Mucosa of descending colon (tissue), 3 donors: ENCODE measurements at places on chromosomes 5 and 9. TPM values are rescaled to one million over a fixed set of nuclear protein-coding genes. Genes with fewer than 3 reads are reported as not detected.

The PHYHD1 gene
- total RNA-seq: 5.2 TPM

The SLC22A4 gene
- total RNA-seq: 2.7 TPM

The NR2F1-AS1 gene
- 5.7 TPM for total RNA-seq

The ADAMTS19 gene
- total RNA-seq: 0.12 TPM

The FAM81B gene
- not detected for total RNA-seq

The CCNI2 gene
- 12.3 TPM for total RNA-seq

The ARSI gene
- 1.6 TPM for total RNA-seq

The OR2Y1 gene
- total RNA-seq: not detected

The IFNA21 gene
- total RNA-seq: not detected

The PTGS1 gene
- total RNA-seq: 15.3 TPM

The IFNA13 gene
- total RNA-seq: not detected

The BHMT2 gene
- total RNA-seq: 17.7 TPM

The CAST gene
- total RNA-seq: 372 TPM

The SLC36A2 gene
- not detected for total RNA-seq

The PRUNE2 gene
- total RNA-seq: 62.4 TPM

The CDC20B gene
- not detected for total RNA-seq

- no peak for DNase-seq
Observed at GRCh38 chr5:82405161-82405560, 127.0 kb upstream of the RPS23 start.

- DNase-seq: no peak
Observed at GRCh38 chr5:160486573-160486972, 64.9 kb downstream of the PTTG1 start.

DNA sequence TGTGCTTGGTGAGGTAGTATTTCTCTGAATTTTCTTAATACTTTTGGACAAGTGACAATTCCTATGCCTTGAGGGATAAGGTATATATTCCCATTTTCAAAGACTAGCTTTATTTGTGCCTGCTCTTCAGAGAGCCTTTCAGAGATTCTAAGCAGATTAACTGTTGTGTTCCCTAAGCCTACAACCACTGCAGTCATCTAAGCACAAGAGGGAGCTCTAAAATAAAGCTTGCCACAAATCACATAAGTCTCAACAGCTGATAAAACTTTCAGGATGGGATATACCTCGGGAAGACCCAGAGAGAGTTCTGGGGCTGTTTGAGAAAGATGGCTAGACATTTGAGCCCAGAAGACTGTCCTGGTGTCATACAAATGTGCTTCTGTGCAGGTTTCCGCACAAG is 157.3 kb downstream of the CYLC2 start:
- DNase-seq: no peak

GRCh38 chr5:6399980-6400910 is 21.9 kb upstream of the MED10 start:
- DNase-seq: no peak

GRCh38 chr9:97980479-97980803 is 2.7 kb upstream of the ANP32B start:
- no peak for DNase-seq

- DNase-seq: no peak
Observed at GRCh38 chr5:114726131-114726530, 364.3 kb downstream of the KCNN2 start.

GRCh38 chr5:100757618-100758017 is 145.5 kb downstream of the ST8SIA4 start:
- no peak for DNase-seq

- no peak for DNase-seq
Observed at GRCh38 chr9:113953531-113953930, 77.4 kb downstream of the ZNF618 start.

DNA sequence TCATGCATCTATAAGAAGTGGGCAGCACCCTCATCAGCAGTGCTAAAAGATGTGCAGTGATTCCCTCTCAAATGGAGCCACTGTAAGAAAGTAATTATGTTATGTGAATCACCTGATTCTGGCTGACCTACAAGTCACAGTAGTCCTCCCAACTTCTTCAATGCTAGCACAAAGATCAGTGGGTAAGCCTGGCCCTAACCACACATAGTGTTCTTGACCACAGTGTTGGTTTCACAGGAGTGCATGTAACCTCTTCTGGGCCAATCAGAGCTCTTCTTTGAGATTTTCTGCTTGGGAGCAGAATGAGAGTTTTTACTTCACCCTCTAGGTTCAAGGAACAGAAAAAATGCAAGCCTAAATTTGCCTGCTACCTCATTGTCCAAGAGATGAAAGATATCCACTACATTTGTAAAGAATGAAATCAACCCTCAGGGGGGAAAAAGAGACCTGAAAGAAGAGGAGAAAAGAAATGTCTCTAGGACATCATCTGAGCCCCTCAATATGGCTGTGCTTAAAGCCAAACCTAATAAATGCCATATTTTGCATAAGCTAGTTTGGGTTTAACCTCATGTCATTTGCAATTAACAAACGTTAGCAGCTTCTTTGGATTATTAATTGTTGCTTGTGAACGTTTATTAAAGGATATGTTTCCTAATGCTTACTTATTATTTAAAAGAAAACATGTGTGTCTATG is 65.3 kb upstream of the ADRB2 start:
- no peak for DNase-seq

DNA sequence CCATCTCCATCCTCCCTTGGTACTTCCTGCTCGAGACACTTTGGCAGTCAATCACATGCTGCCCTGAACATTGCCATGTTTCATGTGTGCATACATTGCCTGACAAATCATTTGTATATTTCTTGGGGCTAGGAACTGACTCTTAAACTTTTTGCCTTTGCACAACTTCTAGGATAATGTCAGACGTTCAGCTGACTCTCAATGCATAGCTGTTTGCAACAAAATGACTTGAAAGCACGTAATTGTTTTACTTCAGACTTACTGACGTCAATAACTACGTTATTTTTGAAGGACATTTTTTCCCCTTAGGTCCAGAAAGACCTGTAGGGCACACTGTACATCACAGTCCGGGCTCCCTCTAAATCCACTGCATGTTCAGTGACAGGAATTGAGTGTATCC is 37.4 kb upstream of the DAB2 start:
- no peak for DNase-seq

DNA sequence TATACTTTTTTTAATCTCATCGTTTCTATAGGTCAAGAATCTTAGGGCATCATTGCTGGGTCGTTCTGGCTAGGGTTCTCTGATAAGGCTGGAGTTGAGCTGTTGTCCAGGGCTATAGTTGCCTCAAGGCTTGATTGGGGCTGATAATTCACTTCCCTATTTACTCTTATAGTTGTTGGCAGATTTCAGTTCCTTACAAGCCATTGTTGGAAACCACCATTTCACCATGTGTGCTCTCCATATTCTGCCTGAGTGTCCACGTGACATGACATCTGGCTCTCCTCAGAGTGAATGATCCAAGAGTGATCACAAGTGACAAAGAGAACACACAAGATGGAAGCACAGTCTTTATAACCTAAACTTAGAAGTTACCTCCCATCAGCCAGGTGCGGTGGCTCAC is 852.2 kb downstream of the EFNA5 start:
- no peak for DNase-seq

- peak; percentile 74 for DNase-seq
Observed at GRCh38 chr9:113349445-113350094, at the start of gene BSPRY. TSS of gene BSPRY (plus strand) at chr9:113349541. CDS start at chr9:113349580, 39 bp downstream.

DNA sequence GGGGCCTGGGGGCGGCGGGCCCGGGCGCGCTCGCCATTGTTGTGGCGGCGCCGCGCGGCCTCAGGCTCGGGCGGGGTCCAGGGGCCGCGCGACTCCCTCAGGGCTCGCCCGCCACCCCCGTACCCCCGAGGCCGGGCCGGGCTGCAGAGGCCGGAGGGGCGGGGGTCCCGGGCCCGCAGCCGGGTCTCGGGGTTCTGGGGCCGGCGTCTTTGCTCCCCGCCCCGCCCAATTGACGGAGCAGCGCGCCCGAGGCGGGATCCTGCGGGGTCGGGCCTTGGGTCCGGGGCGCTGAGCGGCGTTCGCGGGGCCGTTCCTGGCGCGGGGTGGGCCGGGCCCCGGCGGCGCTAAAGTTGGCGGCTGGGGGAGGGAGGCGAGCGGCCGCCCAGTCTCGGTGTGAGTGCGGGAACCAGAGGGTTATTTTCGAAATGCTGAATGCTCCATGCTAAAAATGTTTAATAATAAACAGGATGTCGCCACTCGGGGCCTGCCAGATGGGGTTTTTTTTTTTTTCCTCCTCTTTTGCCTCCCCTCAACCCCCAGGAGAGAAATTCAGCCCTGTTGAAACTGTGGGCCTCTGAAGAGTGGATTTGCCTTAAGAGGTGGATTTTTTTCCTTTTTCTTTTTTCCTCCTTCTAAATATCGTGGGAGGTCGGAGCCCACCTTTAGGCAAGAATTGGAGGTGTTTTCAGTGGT is 724 bp downstream of the PRRC2B start:
- peak; percentile 71 for DNase-seq

DNA sequence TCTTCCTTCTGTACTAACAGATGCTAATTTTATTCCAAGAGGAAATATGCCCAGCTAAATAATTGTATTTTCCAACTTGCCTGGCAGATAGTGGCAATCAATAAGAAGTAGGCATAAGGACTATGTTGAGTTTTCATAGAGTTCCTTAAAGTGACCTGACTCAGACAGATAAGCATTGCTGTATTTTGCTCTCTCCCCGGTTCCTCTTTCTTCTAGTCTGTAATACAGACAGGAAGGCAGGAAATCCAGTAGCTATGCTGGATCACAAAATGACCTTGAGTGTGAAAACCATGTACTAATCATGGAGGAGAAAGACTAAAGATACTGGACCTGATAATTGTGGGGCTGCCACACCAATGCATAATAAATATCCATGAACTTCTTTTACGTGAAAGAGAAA is 701.7 kb downstream of the CETN3 start:
- no peak for DNase-seq

GRCh38 chr9:908536-909205 is 67.2 kb downstream of the DMRT1 start:
- DNase-seq: no peak

DNA sequence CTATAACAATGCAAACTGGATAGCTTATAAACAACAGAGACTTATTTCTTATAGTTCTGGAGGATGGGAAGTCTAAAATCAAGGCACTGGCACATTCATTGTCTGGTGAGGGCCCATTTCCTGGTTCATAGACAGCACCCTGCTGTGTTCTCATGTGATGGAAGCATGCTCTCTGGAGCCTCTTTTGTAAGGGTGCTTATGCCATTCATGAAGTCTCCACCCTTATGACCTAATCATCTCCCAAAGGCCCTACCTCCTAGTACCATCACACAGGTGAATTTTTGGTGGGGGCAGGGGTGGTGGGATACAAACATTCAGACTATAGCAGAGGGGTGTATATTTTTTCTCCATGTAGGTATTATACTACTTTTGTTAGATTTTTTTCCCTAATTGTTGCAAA is 92.4 kb downstream of the UNC13B start:
- no peak for DNase-seq

- DNase-seq: no peak
Observed at GRCh38 chr9:95415158-95415557, 97.6 kb upstream of the FANCC start.

- no peak for DNase-seq
Observed at GRCh38 chr5:165185716-165186115, 1680.3 kb downstream of the MAT2B start.

GRCh38 chr5:115072266-115073064 is 97.2 kb downstream of the TRIM36 start:
- no peak for DNase-seq

- no peak for DNase-seq
Observed at GRCh38 chr5:127976991-127977717, 106.4 kb upstream of the SLC12A2 start.

DNA sequence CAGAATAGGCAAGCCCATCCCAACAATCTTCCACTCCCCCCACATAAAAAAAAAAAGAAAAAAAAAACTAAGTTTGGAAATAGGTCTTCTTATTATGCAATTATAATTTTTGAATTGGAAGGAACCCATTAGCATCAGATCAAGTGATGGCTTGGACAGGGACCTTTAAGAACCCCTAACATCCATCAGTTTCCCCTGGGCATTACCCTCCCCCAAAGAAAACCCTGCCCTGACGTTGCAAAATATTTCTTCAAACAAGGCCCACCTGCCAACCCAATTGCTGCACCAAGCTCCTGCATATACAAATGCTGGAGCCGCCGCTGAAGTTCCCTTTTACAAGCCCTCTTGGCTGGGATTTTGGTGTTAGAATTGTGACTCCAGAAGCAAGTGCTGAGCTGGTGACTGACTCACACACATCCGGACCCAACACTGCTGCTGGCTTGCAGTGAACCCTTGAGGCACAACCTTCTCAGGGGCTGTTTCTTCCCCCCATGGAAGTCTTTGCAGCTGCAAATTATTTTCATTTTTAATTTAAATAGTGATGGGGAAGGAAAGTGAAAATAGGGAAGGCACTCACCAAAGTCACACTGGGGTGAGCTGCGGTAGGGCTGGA is 56.1 kb upstream of the AFAP1L1 start:
- DNase-seq: no peak

DNA sequence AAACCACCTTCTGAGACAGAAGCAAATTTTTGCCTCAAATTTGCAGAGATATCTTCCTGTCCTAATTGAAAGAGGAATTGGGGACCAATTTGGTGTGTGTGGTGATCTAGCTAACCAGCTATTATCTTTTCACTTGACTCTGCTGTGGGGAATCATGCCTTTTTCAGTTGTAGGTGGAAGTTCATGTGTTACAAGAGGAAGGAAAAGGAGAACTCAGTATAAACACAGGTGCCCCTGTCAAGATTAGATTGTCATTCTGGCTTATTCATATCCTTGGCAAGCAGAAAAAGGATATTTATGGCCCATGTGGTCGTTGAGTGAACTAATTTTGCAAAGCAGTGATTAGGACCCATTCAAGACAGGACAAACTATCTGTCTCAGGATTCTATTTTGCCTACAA is 336.8 kb upstream of the SLC30A5 start:
- DNase-seq: no peak

DNA sequence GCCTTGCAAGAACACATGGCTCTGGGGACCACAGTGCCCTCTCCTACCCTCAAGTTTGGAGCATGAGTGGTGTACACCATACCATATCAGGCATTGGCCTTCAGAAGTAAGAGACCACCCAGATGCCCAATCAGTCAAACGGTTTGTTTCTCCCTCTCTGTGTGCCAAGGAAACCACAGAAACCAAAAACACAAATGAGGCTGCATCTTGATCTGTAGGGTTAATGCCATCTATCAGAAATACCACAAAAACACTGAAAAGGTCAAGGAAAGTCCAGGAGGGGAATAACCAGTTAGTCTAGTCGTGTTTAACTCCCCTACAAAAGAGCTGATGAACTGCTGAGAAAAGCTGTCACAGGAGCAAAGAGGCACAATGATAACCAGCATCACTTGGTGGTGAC is 78.4 kb downstream of the INSYN2B start:
- no peak for DNase-seq

GRCh38 chr9:26324786-26325443 is 567.7 kb downstream of the CAAP1 start:
- DNase-seq: no peak

DNA sequence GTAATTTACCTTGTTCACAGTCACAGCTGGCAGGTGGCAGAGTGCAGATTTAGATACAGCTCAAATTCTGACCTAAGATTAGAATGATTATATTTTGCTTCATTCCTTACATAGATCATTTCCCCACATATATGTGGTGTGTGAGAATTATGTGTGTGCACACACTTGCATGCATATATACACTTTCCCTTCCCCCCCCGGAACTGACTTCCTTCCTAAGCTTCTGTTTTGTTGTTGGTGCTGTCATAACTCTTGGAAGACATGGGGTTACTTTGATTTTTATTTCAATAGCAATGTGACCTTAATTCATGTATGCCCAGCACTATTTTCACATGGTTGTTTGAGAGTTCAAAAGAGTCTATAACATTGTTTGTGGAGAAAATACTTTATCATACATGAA is 112.8 kb downstream of the CMYA5 start:
- DNase-seq: peak; percentile 49

- no peak for DNase-seq
Observed at GRCh38 chr9:129377181-129377580, 199.1 kb upstream of the IER5L start.
